Common myeloid progenitor, CD34-positive (primary cell): ENCODE measurements at places on chromosomes 7 and 10.

DNA sequence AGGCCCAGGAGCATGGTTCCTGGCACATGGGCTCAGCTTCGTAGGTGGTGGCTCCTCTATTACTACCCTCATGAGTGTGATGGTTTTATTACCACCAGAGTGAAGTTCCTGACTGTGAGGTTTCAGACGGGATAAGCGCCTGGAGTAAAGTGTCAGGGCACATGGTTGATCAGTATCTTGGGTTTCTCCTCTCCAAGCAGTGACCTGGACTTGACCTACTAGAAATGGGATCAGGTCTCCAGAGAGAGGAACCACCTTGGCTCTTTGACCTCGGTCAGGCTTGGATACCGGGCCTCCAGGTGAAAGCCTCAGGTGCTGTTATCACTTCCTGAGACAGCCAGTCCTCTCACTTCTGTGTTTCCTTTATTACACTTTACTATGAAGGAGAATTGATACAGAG lies 67.7 kb downstream of the GRK5 start:
- DNase-seq, result no peak

DNA sequence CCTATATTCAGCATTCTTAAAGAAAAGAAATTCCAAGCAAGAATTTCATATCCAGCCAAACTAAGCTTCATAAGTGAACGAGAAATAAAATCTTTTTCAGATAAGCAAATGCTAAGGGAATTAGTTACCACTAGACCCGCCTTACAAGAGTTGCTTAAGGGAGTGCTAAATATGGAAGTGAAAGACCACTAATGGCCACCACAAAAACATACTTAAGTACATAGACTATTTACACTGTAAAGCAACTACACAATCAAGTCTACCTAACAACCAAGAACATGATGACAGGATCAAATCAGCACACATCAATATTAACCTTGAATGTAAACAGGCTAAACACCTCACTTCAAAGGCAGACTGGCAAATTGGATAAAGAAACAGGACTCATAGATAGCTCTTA lies 42.2 kb upstream of the NME8 start:
- no peak for DNase-seq

- DNase-seq, result no peak
Observed at GRCh38 chr7:28036696-28037095, 143.9 kb downstream of the JAZF1 start.

GRCh38 chr10:98031440-98031839 lies 1.0 kb upstream of the CRTAC1 start:
- DNase-seq, result no peak

GRCh38 chr10:63767138-63767801 lies 246.1 kb downstream of the REEP3 start:
- no peak for DNase-seq

DNA sequence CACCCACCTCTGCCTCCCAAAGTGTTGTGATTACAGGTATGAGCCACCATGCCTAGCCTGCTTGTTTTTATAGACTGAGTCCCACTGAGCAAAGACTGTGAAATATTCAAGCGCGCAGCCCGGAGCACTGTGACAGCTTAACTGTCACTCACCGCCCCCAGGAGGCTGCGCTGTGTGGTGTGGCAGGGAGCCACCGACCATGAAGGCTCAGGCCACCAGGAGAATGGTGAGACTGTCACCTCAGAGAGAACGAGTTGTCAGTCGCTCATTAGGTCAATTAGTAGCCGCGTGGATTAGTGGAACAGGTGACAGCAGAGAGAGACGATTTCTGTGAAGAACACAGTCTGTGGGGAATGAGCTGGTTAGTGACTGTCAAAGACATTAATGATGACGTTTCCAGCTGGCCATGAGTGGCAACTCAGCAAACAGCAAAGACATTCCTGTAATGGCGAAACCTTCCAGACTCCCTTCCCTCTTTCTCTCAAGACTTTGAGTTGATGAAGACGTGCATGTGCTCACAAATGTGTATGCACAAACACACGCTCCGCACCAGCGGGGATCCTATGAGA lies 64.5 kb downstream of the CYCS start:
- no peak for DNase-seq

GRCh38 chr7:81632418-81632817 lies 137.4 kb downstream of the HGF start:
- DNase-seq, result no peak

DNA sequence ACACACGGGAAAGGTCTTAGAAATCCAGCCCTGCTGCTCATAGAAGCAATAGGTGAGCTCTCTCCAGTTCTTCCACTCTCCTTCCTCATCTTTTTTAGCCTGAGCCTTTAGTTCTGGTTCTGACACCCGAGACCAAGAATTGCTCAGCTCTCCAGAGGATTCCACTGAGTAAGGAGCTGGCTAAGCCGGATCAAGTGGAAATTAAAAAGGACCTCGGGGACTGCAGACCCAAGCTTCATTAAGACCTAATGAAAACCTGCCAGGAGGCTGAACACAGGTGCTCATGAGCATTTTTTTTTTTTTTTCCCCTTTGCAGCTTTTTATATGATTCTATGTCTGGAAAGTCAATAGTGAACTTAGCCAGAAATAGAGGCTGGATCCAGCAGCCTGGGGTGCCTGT lies 1176.0 kb upstream of the AUTS2 start:
- DNase-seq, result no peak

DNA sequence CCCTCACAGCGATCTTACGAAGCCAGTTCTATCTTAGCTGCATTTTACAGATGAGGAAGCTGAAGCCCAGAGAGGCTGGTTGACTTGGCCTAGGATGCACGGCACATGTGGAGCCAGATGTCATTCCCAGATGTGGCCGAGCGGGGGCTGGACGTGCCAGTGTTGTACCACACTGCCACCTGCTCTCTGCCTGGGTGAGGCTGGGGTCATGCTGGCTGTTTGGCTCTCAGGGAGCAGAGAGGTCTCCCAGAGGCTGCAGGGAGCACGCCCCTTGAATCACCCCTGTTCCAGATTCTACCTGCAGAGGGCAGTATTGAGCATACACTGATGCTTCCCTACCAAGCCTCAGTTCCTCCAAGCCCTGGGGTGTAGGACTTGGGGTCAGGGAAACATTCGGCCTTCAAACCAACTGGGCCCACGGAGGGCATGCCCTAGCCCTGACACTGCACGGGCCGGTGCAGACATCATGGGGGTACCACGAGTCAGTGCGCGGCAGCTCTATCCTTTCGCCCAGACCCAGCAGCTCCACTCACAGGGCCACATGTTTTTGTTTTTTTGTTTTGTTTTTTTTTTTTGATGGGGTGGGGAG lies 3.8 kb upstream of the GTF2IRD1 start:
- DNase-seq, result peak; percentile 78
